Activated CD4-positive, alpha-beta T cell treated with anti-CD3 and anti-CD28 coated beads for 48 hours (primary cell): ENCODE measurements at places on chromosomes 1 and 21.

GRCh38 chr1:85599076-85599491 lies 18.5 kb downstream of the CCN1 start:
- no peak for DNase-seq

DNA sequence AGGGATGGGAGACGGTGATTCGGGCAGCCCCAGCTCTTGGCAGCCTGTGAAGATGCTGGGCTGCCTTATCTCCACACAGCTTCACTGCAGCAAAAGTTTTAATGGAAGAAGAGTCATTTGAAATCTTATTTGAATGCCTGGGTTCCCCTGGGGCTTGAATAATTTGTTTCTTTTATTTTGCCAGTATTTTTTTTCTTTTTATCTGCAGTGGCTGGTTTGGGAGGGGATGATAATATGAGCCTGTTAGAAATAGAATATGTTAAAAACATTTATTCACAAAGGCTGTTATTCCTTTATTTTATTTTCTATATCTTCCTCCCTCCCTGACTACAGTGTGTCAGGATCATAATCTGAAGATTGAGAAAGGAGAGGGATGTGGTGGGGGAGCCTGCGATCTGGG lies 103.4 kb downstream of the ARHGEF10L start:
- DNase-seq, result no peak

DNA sequence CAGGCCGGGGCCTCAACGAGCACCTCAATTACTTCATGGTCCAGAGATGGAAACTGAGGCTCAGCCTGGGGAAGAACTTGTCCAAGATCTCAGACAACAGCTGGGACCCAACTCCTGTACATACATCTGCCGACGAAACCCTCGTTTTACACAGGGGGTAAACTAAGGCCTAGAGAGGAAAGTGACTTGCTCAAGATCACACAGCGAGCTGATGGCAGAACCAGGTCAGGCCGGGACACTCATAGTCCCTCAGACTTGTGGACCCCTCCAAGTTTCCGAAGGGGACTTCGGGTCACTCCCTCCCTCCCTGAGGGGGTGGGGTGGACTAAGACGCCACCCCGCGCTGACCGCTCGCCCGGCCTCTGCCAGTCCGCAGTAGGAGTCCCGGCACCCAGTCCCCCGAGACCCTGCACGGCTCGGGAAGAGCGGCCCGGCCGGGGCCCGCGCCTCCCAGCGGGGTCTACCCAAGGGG lies 430 bp downstream of the WASF2 start:
- no peak for DNase-seq

GRCh38 chr1:67193704-67194103 lies 27.4 kb downstream of the IL23R start:
- DNase-seq, result no peak

DNA sequence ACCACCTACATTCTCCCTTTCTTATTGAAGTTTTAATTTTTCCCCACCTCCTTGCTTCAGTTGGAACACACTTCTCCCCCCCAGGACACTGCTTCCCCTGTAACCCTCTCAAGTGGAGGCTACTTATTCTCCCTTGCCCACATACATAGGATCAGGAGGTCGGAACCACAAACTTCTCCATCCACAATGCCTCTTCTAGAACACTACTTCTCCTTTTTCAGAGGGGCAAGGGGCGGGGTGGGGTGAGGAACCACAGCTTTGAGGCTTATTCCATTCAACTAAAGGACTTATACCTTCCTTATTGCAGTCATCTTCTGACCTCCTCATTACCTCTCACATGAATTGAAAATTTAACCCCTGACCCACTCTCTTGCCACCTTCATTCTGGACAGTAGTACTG lies 81.3 kb downstream of the NEK7 start:
- no peak for DNase-seq

- no peak for DNase-seq
Observed at GRCh38 chr1:117112047-117112717, 9.4 kb downstream of the TRIM45 start.

GRCh38 chr1:234093741-234094140 lies 189.3 kb downstream of the SLC35F3 start:
- DNase-seq, result no peak

- DNase-seq, result no peak
Observed at GRCh38 chr1:228469413-228470162, 17.6 kb upstream of the RNF187 start.

GRCh38 chr21:28761674-28762356 lies 230.9 kb downstream of the LTN1 start:
- DNase-seq, result no peak

DNA sequence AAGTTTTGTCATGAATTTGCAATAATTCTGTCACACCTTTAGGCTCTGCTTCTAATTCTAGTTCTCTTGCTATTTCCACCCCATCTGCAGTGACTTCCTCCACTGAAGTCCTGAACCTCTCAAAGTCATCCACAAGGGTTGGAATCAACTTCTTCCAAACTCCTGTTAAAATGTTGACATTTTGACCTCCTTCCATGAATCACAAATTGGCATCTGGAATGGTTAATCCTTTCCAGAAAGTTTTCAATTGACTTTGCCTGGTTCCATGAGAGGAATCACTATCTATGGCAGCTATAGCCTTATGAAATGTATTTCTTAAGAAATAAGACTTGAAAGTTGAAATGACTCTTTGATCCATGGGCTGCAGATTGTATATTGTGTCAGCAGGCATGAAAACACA lies 19.7 kb upstream of the SFT2D2 start:
- no peak for DNase-seq

GRCh38 chr1:161733526-161733925 lies 12.2 kb downstream of the FCRLB start:
- no peak for DNase-seq

GRCh38 chr1:147389532-147390184 lies 147.2 kb downstream of the CHD1L start:
- no peak for DNase-seq
